Fibroblast of villous mesenchyme (primary cell): ENCODE measurements at places on chromosomes 1 and 21. TPM values are rescaled to one million over a fixed set of nuclear protein-coding genes. Genes with fewer than 3 reads are reported as not detected.

- DNase-seq: no peak
Measured at GRCh38 chr1:121519042-121519755, 334.4 kb downstream of the SRGAP2C start.

DNA sequence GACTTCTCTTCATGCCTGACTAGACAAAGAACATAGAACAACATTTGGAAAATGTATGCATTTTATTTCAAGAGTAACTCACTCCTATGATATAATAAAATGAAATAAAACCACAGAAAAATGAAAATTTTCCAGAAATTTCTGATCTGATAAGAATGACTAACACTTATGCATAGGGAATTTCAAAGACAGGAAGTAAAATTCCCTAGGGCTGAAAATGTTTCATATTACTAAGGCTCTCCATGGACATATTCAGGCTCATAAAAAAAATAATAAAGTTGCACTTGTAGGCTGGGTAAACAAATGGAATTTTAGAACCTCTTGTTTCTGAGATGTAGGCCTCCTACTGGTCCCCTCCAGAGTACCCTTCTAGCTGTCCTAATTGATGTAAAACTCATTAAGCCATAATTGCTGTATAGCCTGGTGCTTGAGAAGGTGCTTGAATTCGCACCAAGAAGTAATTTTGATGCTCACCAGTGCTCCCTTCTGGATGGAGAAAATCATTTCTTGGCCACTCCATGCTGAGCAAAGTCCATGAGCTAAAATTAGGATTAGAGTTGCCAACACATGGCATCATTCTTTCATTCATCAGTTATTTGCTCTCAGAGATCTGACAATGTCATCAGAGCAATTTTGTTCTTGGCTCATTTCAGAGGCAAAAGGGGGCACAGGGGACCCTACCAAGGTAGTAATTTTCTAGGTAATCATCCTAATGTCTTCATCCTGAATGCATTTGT, 641.0 kb upstream of the CAMK1G start:
- DNase-seq: no peak

- DNase-seq: no peak
Measured at GRCh38 chr1:18440385-18441226, 40.1 kb upstream of the KLHDC7A start.

DNA sequence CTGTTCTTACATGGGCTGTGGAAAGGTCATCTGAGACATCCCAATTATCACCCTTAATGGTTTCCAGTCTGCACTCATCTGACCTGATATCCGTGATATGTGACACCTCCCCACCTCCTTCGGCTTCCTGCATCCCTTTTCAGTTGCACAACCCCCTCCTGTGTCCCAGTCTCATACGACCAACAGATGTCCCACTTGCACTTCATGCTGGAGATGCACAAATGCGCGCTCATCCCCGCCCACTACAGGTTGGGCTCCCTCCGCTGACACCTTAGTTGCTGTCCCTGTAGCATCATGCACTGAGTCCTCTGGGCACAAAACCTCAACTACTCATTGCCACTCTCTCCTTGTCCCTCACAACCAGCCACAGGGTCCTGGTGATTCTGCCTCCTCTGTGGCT, 94.4 kb downstream of the MIS18A start:
- no peak for DNase-seq

DNA sequence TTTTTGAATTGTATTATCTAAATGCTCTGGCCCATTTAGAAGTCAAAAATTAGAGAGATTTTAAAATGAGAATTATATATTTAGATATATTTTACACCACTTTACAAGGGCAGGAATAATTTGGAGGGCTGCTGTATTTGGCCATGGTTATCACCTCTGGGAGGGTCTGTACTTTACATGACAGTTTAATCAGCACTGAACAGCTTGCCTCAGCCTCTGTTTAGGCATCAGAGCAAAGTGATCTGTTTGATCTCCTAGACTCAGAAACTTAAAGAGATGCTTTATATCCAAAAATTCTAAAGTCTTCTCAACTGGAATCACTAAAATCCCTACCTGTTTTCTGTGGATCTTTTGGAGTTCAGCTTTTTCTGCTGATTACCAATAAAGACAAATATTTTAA, 5.4 kb upstream of the SPTA1 start:
- no peak for DNase-seq

Gene FCGR3A
- total RNA-seq: not detected in 2 replicates

DNA sequence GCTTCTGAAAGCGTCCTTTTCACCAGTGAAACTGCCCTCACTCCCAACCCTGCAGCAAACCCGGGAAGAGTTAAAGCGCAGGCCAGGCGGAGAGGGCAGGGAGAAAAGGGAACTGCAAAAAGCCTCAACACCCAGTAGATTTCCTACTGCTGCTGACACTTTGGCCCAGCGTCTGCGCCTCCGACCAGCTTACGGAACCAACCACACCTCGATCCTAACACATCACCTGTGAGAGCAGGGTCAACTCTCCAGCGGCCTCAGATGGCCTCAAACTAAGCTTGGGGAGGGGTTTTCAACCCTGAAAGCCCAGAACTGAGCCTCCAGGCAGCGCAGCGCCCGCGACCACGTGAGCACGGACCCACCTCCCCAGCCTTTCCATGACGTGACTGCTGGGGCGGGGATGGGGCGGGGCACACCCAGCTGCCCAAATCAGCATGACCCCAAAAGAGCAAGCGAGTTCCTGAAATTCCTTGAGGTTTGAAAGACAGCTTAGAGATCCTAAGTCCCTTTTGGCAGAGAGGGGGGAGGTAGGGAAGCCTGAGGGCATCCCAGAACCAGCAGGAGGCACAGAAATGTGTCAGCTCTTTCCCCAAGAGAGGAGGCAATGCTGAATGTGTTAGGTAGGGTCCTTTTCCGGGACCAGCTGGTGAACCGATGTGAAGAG, 59.1 kb downstream of the ITPKB start:
- peak; percentile 85 for DNase-seq

GRCh38 chr21:32389337-32390015, 3.3 kb downstream of the URB1 start:
- DNase-seq: no peak

GRCh38 chr1:14964711-14965055, 188.9 kb upstream of the TMEM51 start:
- DNase-seq: no peak

Gene ZNF695
- 1.3 and 2.6 TPM in 2 replicates for total RNA-seq
